ENCODE measurements at places on chromosomes 6 and 20.

GRCh38 chr6:131372535-131372934, 200.5 kb upstream of the ARG1 start:
- DNase-seq, result no peak

DNA sequence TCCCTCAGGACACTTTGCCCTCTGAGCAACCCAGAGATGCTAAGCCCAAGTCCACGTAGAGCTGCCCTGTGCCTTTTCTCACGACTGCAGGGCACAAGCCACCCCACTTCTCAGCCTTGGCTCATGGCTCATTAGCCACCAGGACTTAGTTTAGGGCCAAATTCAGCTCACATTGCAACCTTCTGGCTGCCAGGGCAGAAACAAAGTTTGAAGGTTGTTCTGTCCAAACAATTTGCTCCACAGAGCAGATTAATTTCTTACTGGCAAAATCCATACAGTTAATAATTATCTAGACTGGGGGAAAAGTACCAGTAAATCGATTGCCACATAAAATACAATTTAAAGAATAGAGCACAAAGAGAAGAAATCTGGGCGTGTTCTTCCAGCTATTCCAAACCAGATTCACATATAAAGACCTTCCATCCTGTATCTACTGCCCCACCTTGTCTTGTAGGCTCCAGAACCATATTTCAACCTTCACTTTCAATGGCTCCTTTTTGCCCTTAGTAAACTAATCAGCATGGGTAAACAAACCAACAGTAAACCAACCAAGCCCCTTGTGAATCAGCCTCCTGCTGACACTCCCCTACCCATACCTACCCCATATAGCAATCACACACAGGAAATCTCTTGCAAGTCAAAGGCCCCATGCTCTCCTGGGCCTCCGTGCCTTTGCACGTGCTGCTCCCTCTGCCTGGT, 101.9 kb downstream of the QRSL1 start:
- DNase-seq, result no peak

DNA sequence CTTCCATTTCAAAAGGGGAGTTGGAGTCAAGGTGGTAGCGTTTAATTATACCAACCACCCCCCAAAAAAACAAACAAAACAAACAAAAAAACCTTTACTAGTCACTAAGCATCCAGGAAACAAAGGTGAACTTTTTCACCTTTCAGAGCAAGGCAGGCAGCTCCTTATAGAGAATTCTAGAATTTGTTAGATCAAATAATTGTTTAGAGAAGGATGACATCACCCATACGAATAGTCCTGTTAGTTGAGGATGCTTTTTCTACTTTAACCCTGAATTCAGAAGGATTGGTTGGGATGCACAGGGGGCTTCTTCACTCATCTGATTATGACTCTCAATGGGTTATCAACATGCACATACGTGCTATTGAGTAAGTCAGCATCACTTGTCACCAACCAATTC, 44.3 kb downstream of the GNAS start:
- DNase-seq, result no peak

- no peak for DNase-seq
Measured at GRCh38 chr20:53284256-53284655, 309.4 kb downstream of the ZNF217 start.

DNA sequence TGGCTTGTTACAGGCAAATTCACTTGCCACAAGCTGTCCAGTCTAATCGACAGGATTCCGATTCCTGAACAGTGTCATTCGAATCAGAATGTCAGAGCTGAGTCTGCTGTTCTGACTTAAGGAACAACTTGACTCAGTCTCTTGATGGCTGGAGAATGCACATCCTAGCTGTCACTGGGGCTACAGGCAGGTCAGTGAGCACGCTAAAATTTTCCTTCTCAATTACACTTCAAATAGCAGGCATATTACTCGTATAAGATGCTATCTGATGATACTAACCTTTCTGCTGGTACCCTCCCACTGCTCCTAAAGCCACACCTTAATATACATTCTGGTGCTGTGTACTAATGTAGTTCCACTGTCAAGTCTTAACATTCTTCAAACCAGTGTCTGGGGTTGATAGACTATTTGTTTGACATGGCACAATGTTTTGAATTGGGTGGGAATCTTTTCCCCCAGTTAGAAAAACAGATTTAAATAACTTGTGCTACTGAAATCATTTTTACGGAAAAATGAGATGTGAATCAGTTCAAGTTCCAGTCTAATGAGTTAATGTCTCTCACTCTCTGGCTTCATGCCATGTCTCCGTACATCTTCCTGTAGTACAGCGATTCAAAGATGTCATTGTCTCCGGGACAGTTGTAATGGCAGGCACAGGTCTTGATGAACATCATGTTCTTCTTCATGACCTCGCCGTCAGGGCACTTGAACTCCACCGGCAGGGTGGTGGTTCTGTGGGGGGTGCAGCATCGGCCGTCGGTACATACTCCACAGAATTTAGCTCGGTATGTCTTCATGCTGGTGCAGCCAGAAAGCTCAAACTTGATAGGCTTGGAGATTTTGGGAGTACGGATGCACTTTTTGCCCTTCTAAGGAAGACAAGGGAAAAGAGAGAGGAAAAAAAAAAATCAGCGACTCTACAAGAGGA, 2.2 kb downstream of the CCN2 start:
- DNase-seq, result no peak

DNA sequence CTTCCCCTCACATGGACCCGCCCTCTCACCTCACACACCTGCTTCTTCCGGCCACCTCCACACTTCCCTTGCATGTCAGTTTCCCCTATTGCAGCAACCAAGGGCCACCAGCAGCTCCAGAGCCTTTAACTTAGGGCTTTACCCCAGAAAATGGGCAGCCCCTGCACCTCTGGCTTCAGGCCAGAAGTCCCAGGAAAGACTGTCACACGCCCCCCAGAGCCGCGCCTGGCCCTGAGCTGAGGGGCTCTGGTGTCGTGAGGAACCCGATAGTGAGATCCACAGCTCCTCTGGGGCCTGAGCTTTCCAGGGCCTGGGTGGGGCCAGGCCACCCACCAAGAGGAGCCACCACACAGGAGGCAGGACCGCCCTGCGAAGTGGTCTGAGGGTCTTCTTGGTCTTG, 182.4 kb downstream of the DLL1 start:
- no peak for DNase-seq

DNA sequence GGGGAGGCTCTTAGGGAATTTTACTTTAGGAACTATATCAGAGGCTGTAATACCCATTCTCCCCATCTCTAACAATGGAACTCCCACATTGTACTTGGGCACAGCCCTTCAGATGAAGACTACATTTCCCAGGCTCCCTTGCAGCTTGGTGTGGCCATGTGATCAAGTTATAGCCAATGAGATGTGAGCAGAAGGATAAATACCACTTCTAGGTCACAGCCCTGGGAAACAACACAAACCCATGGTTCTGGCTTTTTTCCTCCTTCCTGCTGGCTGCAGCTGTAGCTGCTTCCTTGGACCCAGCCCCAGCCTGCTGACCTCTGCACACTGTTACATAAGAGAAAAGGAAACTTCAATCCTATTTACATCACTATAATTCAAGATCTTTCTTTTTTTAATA, 445.9 kb upstream of the JARID2 start:
- no peak for DNase-seq
